ENCODE measurements at places on chromosomes 1 and 21.

- DNase-seq: no peak
Measured at GRCh38 chr1:58505286-58505685, 41.2 kb downstream of the OMA1 start.

DNA sequence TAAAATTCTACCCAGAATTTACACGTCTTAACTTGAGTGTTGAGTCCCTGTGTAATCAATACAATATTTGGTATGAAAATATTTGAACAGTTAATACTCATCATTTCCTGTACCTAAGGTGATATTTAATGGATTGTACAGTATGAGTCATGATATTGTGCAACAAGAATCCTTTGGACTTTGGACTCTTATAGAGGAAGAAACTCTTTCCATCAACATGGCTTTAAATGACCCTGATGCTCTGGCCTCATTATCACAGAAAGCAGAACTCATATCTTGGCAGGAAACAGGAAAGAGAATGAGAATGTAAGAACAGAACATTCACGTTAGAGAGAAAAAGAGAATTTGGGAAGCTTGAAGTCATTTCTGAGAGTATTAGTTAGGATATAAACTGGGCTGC, 168.8 kb upstream of the B3GALT2 start:
- DNase-seq: no peak

- no peak for DNase-seq
Measured at GRCh38 chr1:175089136-175089718, 21.6 kb downstream of the TNN start.

GRCh38 chr1:159250638-159251216, 46.1 kb downstream of the ACKR1 start:
- DNase-seq: peak; percentile 26

DNA sequence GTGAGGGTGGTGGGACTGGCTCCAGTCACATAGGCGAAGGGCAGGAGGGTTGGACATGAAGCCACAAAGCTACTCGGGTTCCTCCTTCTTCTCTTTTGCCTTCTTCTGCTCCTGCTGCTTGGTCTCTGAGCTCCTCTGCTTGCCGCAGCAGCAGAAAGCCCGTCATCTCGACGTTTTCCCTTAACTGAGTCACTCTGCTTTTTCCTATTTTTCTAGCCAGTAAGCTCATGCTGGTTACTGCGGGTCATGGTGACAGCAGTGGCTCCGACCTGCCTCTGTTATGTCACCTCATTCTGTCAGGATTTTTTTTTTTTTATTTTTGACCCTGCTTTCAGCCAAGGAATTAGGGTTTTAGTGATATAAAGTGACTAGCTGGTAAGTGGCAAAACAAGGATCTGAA, 2.6 kb upstream of the FMOD start:
- no peak for DNase-seq

GRCh38 chr1:117561551-117561950, 44.3 kb upstream of the TENT5C start:
- DNase-seq: no peak

DNA sequence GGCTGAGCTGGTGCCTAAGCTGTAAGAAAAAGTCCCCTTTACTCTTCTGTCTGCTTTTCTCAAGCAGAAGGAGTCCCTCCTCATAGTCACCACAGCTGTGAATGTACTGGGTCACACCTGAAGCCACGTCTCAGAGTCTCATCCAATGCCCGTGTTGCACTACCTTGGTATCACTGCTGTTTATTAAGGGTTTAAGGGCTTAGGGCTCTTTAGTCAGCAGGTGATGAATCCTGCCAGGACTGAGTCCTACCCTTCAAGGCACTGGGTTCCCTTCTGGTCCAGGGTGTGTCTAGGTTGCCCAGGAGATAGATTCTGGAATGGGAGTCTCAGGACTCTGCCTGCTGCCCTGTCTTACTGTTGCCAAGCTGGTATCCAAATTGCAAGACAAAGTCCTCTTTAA, 33.4 kb upstream of the ROR1 start:
- DNase-seq: no peak

DNA sequence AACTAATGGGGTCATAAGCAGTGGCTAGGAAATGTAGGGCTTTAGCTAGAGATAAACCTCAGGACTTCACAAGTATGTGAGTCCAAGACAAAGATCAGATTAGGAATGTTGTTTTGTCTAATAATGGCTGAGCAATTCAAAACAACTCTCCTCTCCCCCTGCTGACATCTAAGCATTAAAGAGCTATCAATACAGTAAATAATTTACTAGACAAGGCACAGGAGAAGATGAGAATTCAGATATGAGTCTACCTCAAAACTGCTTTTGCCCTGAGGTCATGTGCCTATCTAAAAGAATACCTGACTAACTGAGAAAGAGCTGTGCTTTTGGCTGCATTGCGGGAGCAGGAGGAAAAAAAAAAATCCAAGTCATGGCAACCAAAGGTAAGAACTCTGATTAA, 86.8 kb downstream of the SPATA17 start:
- no peak for DNase-seq
